ELF-1 (cell line): ENCODE measurements at places on chromosomes 11 and 22.

DNA sequence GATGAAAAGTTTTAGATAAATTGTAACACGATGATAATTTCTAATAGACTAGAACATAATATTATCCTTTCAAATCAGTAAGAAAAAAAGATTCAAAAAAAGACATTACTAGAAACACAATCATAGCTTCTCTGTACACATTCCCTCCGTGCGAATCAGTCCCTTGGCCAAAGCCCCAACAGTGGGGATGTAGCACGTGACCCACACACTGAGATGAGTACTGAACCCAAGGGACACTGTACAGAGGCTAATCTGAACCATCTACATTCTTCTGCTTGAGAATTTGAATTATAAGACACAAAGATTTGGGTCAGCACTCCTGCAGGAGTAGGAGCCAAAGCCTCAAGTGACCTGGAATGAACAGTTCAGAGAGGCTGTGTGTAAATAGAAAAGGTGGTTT lies 353.7 kb downstream of the INSC start:
- DNase-seq = no peak

GRCh38 chr11:45606514-45607281 lies 58.7 kb downstream of the CHST1 start:
- DNase-seq = peak; percentile 58

DNA sequence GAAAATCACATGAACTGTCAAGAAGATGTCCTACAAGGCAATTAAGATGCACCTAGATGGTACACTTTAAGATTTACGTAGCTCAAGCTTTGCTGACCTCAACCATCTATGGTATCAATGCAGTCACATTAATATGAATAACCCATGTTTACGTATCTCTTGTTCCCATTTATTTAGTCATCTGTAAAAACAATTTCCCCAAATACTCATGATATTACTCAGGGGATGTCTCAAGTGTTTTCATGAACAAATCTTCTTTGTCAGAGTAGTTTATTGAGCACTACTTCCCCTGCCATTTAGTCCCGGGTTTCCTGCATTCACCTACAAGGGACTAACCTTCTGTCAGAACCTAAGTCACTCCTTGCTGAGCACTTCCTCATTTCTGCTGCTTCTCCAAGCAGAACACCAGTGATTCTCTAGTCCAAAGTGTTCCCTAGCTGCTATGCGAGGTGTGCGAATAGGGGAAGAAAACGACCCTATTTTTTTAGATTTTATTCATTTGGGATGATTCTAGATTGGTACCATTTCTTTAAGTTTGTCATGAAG lies 554.3 kb upstream of the LRRC4C start:
- no peak for DNase-seq

DNA sequence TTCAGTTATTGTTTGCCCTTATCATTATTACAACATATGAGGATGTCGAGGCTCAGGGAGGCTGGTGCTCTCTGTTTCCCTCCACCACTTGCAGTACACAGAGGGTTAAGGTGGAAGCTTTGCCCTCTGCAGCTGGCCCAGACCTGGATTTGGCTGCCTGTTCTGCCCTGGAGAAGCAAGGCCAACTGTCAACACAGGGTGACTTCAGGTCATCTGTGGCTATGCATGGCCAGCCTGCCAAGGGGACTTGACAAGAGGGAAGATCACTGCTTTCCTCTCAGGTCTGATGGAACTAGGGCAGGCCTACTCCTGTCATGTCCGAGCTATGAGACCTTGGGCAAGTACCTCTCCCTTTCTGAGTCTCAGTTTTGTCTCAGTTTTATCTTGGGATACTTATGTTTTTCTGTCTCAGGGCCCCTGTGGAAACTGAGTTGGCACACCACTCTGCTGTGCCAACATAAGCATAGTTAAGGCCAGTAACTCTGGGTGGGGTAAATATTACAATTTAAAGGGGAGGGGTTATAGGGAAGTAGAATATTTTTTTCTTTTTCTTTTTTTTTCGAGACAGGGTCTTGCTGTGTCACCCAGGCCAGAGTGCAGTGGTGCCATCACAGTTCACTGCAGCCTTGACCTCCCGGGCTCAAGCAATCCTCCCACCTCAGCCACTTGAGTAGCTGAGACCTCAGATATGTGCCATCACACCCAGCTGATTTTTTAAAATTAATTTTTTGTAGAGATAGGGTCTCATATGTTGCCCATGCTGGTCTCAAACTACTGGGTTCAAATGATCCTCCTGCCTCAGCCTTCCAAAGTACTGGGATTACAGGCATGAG lies 2.4 kb upstream of the THRSP start:
- DNase-seq = no peak

DNA sequence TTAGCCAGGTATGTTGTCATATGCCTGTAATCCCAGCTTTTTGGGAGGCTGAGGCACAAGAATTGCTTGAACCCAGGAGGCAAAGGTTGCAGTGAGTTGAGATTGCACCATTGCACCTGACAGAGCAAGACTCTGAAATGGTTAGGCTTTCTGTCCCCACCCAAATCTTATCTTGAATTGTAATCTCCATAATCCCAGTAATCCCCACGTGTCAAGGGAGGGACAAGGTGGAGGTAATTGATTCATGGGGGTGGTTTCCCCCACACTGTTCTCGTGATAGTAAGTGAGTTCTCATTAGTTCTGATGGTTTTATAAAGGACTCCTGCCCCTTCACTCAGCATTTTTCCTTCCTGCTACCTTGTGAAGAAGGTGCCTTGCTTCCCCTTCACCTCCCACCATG lies 37.6 kb upstream of the GLYAT start:
- no peak for DNase-seq

GRCh38 chr11:97814325-97814959 lies 1206.3 kb upstream of the CNTN5 start:
- peak; percentile 10 for DNase-seq

DNA sequence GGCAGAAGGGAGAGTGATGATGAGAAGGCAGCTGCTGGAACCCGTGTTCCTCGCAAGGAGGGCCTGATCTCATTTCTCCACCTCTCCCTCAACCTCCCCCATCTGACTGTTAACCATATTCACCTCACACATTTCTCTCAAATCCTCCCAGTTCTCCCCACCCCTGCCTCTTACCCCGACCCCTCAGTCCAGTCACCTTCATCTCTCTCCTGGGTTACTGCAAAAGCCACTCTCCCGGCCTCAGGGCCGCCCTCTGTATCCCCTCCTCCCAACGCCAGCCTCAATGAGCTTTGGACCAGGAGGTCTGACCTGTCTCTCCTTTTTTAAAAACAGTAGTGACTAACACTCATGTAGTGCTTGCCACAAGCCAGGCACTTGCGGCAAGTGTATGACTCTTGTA lies 29.5 kb upstream of the LMO1 start:
- DNase-seq = no peak
